ENCODE measurements at places on chromosomes 1 and 21.

DNA sequence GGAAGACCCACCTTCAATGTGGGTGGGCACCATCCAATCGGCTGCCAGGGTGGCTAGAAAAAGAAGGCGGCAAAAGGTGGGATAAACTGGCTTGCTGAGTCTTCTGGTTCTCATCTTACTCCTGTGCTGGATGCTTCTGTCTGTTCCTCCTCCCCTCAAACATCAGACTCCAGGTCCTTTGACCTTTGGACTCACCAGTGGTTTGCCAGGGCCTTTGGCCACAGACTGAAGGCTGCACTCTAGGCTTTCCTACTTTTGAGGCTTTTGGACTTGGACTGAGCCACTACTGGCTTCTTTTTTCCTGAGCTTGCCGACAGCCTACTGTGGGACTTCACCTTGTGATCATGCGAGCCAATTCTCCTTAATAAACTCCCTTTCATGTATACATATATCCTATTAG, 55.9 kb downstream of the VCAM1 start:
- no peak for DNase-seq

- DNase-seq, result no peak
These were observed 4.4 kb downstream of the TMEM200B start for GRCh38 chr1:29119121-29119929.

DNA sequence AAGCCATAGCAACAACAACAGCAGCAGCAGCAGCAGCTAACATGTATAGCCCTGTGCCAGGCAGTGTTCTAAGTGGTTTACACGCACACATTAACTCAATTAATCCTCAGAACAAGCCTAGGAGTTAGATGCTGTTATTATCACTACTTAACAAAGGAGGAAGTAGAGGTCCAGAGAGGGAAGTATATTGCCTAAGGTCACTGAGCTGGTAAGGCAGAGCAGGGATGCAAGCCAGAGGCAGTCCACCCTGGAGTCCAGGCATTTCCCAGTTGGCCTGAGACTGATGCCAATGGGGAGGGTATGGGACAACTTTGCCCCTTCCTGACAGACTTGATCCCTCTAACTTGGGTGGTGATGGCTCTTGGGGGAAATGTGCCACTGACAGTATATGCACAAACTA, 6.8 kb downstream of the CDC14A start:
- no peak for DNase-seq

DNA sequence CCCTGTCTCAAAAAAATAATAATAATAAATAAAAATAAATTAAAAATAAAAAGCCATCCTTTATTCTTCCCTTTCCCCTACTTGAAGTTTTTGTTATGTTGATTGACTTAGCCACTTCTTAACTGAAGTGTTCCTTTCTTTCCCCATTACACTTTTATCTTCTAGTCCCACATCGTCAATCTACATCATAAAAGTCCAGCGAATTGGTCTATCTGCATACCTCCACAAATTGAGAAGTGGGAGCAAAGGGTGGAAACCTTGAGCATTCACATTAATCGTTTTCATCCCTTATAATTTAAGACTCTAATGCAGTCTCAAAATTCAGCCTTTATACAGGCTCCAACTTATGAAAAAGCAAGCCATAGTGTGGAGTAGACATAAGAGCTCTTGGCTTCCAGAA, 6.5 kb upstream of the ZYG11A start:
- DNase-seq, result no peak

GRCh38 chr1:41440321-41441085, 44.0 kb downstream of the EDN2 start:
- DNase-seq, result no peak

DNA sequence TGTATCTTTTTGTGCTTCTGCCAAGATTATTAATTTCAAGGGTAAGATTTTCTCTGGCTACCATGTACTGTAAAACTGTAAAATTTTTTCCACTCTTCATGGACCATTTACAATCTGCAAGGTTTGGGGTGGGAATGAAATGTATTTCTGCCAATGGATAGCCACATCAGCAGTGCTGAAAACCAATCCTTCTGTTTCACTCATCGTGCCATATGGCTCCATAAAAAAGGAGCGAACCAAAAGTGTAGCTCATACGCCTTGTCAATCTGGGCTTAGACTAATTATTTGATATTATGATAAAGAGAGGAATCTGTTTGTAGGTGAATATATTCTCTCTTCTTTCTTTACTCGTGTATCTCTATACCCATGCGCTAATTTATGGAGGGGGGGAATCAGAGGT, 3.0 kb upstream of the SLC44A5 start:
- DNase-seq, result no peak

DNA sequence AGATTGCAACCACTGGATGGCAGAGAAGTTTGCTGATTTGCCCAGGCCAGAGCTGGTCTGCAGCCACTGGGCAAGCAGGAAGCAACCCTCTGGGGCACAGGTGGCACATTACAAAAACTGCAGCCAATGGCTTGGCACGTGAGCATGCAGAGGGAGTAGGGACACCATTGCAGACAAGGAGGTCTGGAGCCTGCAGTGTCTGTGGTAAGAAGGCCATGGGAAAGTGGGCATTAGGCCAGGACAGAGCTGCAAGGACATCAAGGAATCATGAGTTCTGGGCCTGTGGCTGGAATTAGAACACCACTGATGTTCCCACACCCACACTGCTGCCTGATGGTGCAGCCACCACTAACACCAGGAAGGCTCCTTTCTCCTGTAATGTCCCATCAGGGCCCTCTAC, 113.0 kb downstream of the TSEN15 start:
- DNase-seq, result no peak

DNA sequence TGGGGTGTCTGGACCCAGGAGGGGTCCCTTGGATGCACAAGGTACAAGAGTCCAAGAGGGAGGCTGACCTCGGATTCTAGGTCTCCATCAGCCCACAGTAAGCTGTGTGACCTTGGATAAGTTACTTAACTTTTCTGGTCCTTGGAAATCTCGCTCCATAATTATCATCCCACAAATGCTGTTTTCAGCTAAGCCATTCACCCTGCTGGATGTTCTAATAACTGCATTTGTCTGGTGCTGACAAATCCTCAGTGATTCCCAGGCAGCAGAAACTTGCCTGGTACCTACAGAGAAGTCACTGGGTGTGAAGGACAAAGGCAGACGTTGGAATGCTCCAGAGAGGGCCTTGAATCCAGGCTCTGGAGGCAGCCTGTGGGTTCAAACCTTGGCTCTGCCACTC, 89.7 kb downstream of the IGSF21 start:
- no peak for DNase-seq

GRCh38 chr1:17732475-17732874, 22.7 kb upstream of the ACTL8 start:
- DNase-seq, result no peak

DNA sequence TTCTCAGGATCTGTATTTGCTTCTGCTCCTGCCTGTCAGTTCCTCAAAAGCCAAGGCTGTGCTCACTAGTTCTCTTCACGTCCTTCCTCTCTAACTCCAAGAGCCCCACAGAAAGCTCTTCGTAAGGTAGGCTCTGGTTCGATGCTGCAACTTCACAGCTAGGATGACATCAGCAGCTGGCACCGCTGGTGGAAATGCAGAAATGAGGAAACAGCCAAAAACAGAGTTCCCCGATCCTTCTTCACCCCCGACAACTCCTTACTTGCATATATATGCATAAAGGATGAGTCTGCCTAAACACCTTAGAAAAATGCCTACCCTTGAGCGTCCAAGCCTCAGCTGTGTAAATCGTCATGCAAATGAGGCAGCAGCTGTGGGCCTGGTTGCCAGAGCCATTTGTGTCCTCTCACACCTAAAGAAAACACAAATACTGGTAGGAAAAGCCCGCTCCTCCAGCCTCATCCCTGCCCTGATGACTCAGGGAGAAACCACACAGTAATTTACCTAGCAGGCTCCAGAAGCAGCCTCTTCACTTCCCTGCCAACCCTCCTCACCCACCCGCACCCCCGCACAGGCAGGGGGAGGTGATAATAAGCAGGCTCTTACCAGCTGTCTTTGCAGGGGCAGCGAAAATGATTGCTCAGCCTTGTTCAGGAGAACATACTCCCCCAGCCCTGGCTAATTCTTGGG, 28.2 kb downstream of the BATF3 start:
- DNase-seq, result no peak

GRCh38 chr21:44878053-44878982, 4.8 kb upstream of the PTTG1IP start:
- no peak for DNase-seq

GRCh38 chr1:226001963-226002666, 3.0 kb upstream of the SDE2 start:
- DNase-seq, result peak; percentile 34

- no peak for DNase-seq
These were observed 213.5 kb upstream of the IRF2BP2 start for GRCh38 chr1:234823191-234824176.

- no peak for DNase-seq
These were observed 47.6 kb downstream of the TYW3 start for GRCh38 chr1:74780594-74780993.

DNA sequence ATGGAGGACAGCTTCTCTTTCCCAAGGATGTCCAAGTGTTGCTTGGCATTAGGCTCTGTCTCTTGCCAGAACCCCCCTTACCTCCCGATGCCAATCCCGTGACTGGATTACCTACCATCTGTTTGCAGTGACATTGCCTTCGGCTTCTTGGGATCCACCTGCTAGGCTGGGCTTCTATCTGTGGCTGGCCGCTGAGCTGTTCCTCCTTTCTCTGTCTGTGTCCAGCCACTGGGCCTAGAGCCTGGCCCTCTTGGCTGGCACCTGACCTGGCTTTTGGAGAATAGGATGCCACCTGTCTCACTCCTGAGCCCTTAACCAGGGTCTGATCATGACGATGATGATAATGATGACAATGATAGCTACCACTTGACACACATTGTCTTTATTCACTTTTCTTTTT, 41.6 kb upstream of the STUM start:
- no peak for DNase-seq

- no peak for DNase-seq
These were observed 138.9 kb upstream of the ERG start for GRCh38 chr21:38637161-38637560.

GRCh38 chr1:42983693-42984092, 25.0 kb upstream of the SLC2A1 start:
- no peak for DNase-seq

DNA sequence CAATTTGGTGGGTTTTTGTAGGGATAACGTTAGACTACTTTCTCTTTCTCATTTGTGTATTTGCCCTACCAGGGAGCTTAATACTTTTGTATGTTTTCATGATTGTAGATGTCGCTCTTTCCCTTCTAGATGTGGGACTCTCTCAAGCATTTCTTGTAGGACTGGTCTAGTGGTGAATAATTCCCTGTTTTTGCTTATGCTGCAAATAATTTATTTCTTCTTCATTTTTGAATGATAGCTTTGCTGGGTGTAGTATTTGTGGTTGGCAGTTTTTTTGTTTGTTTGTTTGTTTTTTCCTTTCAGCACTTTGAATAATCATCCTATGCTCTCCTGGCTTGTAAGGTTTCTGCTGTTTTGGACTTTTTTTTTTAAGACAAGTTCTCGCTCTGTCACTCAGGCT, 22.5 kb upstream of the TTC22 start:
- DNase-seq, result no peak

DNA sequence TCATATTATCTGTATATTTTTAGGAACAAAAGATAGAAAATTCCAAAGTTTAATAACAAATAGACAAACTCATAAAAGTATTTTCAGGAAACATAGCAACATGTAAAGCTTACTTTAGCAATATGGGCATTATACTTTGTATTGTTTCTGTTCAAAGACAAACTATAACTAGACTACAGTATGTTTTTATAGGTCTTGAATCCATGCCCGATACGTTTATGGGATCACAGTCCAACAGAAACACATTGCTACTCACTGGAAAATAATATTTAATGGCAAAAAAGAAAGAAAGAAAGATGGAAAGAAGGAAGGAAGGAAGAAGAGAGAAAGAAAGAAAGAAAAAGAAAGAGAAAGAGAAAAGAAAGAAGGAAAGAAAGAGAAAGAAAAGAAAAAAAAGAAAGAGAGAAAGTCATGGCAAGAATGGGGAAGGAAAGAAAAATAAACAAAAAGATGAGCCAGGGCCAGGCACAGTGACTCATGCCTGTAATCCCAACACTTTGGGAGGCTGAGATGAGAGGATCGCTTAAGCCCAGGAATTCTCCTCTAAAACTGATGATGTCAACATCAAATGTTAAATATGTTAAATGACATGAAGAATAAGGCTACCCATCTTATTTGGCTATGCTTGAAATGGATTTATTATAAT, 32.7 kb downstream of the TM2D1 start:
- DNase-seq, result no peak

GRCh38 chr1:17672226-17672625, 82.9 kb upstream of the ACTL8 start:
- DNase-seq, result no peak

GRCh38 chr1:99969729-99970621, at the start of gene SLC35A3:
Gene SLC35A3 (plus strand): TSS chr1:99969996. CDS start chr1:99993555, 23,559 bp downstream.
- DNase-seq, result peak; percentile 88

DNA sequence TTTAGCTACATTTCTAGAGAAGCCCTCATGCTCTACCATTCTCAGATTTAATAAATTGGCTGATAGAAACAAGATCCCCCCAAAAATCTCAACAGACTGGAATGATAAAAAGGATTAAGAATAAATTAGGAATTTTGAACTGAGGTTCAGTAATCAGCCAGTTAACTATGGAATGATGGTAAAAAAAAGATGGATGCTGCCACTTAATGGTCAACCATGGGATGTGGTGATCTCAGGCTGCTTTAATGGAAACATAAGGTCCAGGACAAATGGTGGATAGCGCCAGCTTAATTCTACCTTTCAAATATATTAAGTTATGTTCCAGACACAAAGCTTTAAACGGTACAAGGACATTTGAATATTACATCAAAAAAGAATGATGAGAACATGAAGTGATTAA, 49.9 kb downstream of the CCN1 start:
- no peak for DNase-seq

DNA sequence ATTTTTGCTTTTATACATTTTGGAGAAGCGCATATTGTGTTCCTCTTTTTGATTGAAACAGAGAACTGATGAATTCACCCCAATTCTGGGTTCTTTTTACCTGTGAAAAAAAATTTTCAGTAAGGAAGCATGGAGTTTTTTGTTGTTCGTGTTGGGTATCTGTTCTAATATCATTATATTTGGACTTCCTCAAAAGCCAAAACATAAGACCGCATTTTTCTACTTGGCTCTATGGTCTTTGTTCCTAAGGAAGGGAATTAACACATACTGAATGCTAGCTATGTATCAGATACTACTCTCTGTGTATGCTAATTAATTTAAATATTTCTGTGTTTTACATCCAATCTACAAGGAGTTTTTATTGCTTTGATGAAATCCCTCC, 12.9 kb downstream of the EPB41 start:
- no peak for DNase-seq

DNA sequence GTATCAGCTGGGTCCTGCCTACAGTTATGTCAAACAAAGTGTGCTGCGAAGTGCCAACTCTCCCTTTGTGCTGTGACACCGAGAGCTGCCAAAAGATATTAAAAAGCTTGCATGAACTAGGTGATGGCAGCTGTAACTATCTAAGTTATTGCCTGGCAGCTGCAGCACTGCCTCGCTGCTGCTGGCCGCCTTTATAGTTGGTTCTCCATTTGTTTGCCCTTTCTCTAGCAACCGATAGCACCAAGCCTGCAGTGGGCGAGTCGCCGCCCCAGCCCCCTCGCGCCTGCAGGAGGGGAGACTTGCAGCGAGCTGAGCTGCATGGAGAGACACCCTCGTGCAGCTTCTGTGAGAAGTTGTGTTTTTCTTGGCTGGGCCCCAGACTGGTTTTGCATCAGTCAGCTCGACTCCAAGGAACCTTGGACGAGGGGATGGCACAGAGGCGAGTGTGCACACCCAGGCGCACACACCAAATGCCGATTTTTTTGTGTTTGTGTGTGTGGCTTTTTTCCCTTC, 330.6 kb downstream of the RPS6KC1 start:
- no peak for DNase-seq

- no peak for DNase-seq
These were observed 171.1 kb downstream of the DAB1 start for GRCh38 chr1:57252597-57253294.

Measured in activated CD4-positive, alpha-beta T cell treated with anti-CD3 and anti-CD28 coated beads, Interleukin-2, amount 50 U/mL, for 48 hours (primary cell).